Stimulated activated CD8-positive, alpha-beta memory T cell treated with anti-CD3 and anti-CD28 coated beads, Interleukin-12 subunit alpha, Interleukin-12 subunit beta, amount 100 ng/mL, for 1 hour (primary cell): ENCODE measurements at places on chromosomes 4 and X.

DNA sequence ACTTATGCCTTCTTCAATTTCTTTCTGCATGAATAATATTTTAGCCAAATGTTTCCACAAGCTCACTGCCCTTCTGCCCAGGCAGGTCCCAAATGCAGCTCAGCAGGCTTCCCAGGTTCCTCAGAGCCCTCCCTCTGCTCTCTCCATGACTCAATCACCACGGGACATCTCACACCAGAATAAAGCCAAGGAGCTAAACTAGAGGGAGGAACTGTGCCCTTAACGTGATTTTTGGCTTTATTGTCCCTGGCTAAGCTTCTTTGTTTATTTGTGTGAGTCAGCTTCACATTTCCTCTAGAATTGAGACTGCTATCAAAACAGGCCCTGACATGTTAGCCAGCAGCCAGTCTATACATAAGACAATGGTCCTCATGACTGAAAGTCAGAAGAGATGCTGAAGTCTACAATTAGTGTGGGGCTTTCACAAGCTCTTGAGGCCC is 186.4 kb upstream of the GALNT7 start:
- DNase-seq = no peak

GRCh38 chr4:67604749-67605148 is 46.2 kb downstream of the STAP1 start:
- DNase-seq = no peak

GRCh38 chr4:5893004-5893580 is at the start of gene CRMP1:
Gene CRMP1 (minus strand): TSS chr4:5893086. CDS start chr4:5892969, 117 bp downstream.
- DNase-seq = no peak

GRCh38 chr4:40285692-40286091 is 49.4 kb upstream of the CHRNA9 start:
- no peak for DNase-seq

DNA sequence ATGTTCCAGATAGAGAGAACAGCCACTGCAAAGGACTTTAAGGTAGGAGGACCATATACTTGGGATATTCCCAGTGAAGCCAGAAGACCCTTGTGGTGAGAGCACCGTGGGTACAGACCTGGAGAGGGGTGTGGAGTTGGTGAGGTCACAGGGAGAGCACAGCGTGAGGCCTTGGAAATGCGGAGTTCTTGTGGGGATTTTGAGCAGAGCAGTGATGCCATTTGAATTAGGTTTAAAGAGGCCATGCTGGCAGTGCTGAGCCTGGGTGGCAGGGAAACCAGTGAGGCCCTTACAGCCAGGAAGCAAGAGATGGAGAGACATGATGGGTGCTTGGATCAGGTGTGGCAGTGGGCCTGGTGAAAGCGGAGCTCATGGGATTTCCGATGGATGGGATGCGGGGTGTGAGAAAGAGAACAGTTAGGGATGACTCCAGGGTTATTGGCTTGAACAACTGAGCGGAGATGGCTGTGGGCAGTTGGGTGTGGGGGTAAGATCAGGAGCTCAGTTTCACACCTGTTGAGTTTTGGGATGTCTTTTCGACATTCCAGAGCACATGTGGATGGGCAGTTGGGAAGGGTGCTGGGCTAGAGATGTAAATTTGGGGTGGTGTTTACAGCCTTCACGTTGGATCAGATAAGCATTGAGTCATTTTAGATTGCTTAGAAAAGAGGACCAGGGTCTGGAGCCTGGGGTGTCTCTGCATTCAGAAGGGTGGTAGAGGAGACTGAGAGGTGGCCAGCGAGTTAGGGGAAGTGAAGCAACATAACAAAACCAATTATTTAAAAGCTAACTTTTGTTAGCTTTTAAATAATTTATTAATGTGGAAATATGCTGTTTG is 68.9 kb downstream of the TMEM131L start:
- DNase-seq = no peak

DNA sequence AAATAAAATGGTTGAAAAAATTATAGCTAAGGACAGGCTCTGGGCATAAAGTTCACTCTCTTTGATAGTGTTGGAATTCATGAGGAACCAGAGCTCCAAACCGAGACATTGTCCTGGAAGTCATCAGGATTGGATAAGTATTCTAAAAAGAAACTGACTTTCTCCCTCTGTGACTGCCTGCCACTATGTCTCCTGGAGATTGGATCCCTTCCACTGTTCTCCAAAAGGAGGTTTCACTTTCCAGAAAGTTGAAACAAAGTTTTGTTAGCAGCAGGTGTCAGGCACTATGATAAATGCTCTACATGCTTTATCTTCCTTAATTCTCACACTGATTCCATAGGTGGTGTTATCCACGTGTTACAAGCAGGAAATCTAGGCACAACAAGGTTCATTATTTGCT is 16.8 kb downstream of the BANK1 start:
- no peak for DNase-seq

DNA sequence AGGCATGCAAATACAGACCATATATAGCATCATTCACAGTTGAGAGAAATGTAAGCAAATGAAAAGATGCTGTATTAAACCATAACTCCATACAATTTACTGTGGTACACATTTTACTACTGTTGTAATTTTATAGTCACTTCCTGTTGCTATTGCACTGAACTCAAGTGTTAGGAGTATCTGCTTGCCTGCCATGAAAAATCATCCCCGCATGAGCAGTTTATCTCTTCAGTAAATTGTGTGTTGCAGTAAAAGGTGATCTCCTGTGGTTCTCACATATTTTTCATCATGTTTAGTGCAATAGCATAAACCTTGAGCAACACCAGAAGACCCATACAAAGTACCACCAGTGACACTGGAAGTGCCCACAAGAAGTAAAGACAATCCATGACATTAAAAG is 1153.4 kb downstream of the FAT4 start:
- DNase-seq = no peak

- DNase-seq = no peak
Observed at GRCh38 chr4:176539785-176540175, 220.0 kb downstream of the SPCS3 start.

- no peak for DNase-seq
Observed at GRCh38 chr4:184831153-184831552, 5.4 kb upstream of the ACSL1 start.

- DNase-seq = no peak
Observed at GRCh38 chr4:112076919-112077608, 68.2 kb upstream of the FAM241A start.
